ENCODE measurements at places on chromosomes 11 and 22.

DNA sequence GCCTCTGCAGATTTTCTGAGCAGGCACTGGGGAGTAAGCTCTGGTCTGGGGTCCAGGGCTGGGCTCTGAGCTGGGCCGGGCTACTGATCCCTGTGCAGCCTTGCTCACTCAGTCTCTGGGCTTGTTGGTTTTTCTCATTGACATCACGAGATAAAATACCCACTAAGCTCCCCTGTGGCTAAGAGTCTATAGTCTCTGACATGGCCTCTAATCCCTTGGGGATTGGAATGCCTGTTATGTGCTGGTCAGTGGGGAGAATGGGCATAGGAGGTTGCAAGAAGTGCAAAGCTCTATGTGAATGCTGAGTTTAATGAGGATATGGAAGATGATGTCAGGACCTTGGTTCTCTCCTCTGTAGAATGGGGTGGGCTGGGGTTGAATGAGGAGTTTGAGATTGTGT, 23.3 kb downstream of the ELF5 start:
- DNase-seq: no peak

DNA sequence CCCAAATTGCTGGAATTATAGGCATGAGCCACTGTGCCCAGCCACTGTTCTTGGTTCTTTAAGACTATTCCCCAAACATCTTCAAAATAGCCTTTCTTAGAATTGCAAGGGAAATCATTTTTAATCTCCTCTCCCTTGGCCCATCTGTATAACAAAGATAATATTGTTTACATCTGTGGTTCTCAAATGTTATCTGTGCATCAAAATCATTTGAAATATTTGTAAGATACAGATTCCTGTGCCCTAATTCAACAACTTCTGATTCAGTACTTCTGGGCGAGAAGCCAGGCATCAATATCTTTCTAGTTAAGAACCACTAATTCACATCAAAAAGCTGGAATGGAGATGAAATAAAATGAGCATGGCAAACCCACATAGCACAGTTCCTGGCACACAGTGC, 83.0 kb downstream of the TMPRSS5 start:
- DNase-seq: no peak

DNA sequence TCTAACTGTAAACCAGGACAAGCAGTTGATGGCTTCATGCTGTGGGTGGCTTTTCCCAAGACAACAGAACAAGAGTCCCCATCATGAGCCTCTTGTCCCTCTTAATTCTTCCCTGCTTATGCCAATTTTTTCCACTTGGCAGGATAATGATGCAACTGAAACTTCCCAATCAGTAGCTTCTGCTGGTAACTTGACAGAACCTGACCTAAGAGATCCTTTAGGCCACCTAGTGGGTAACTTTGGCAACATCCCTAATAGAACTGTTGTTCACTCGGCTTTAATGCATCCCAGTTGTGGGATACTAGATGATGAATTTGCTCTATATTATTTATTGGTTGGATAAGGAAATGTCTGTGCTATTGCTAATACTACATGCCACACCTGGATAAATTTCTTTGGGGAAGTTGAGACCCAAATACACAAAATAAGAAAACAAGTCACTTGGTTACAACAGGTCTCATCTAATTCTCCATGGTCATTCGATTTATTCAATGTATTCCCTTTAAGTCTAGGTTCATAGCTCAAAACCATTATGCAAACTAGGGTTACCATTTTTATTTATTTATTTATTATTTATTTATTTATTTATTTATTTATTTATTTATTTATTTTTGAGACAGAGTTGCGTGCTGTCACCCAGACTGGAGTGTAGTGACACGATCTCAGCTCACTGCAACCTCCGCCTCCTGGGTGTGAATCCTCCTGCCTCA, 41.4 kb upstream of the NFAM1 start:
- peak; percentile 61 for DNase-seq

- DNase-seq: peak; percentile 33
Observed at GRCh38 chr11:1574238-1574932, 2.3 kb upstream of the DUSP8 start.

- no peak for DNase-seq
Observed at GRCh38 chr11:116544721-116545120, 228.1 kb downstream of the BUD13 start.

DNA sequence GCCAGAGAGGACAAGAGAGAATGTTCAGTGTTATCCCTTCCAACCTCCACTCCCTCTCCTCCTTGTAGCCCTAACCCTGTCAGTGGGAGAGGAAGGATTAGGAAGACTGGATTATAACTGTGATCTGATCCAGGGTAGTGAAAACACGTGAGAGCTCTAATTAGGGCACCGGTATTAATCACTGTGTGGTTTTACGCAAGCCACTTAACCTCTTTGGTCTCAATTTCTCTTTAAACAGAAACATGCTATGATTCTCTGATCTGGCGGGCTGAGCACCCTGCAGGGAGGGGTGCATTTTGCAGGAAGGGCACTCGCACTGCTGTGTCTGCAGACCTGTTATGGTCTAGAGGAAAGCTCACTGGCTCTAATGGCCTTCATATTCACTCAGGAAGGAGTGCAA, 11.5 kb downstream of the RPL27A start:
- DNase-seq: no peak

GRCh38 chr11:76682684-76683083, 12.1 kb upstream of the LRRC32 start:
- DNase-seq: no peak

- DNase-seq: no peak
Observed at GRCh38 chr11:8389029-8389996, 125.6 kb upstream of the LMO1 start.

Measured in HCEC 1CT (cell line).